ENCODE measurements at places on chromosomes 5 and 9. TPM values are rescaled to one million over a fixed set of nuclear protein-coding genes. Genes with fewer than 3 reads are reported as not detected.
A peak's percentile ranks its signal among the peaks of the same experiment; 100 is the strongest.

GRCh38 chr9:112884101-112884500 lies 6.6 kb downstream of the SLC46A2 start:
- H3K27me3 ChIP-seq = no peaks in the 10 kb centered on the region
- H3K4me3 ChIP-seq = no peak overlapping the region
- no peaks in the 10 kb centered on the region for H3K36me3 ChIP-seq
- no peak overlapping the region for H3K27ac ChIP-seq
- no peaks in the 10 kb centered on the region for H3K4me1 ChIP-seq
- DNase-seq = no peak

DNA sequence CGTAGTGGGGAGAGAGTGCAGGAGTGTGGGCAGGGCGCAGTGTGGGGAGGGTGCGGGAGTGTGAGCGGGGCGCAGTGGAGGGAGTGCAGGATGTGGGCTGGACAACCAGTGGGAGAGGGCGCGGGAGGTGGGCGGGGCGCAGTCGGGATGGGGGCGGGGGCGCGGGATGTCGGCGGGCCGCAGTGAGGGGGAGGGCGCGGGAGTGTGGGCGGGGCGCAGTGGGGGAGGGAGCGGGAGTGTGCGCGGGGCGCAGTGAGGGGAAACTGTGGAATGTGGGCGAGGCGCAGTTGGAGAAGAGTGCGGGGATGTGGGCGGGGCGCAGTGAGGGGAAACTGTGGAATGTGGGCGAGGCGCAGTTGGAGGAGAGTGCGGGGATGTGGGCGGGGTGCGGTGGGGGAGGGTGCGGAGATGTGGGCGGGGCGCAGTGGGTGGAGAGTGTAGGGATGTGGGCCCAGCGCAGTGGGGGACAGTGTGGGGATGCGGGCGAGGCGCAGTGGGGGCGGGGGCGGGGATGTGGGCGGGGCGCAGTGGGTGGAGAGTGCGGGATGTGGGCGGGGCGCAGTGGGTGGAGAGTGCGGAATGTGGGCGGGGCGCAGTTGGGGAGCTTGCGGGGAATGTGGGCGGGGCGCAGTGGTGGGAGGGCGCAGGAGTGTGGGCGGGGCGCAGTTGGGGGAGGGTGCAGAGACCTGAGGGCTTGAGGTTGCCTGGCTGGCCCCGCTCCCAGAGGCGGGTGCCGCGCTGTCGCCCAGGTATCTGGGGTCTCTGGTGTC lies at the start of gene NXNL2:
TSS of gene NXNL2 (plus strand) at position 723 of the 770 bp plus-strand sequence. CDS start 257 bp downstream, outside the sequence.
- peak within 1 kb of the TSS; percentile 57 for H3K4me3 ChIP-seq
- H3K27me3 ChIP-seq = no peaks in the 10 kb centered on the region
- peak within 1 kb of the TSS; percentile 72 for H3K27ac ChIP-seq
- peak; percentile 12 for DNase-seq
- H3K4me1 ChIP-seq = peaks cover 44% of the 10 kb centered on the region
- peaks cover 6% of the 10 kb centered on the region for H3K36me3 ChIP-seq

GRCh38 chr9:108473209-108474112 lies 382.3 kb downstream of the ACTL7B start:
- peak overlapping the region; percentile 80 for H3K27ac ChIP-seq
- peak; percentile 51 for DNase-seq
- H3K4me1 ChIP-seq = peaks cover 63% of the 10 kb centered on the region
- H3K4me3 ChIP-seq = no peak overlapping the region

- H3K36me3 ChIP-seq = no peaks in the 10 kb centered on the region
- H3K27ac ChIP-seq = no peak overlapping the region
- DNase-seq = no peak
- H3K27me3 ChIP-seq = no peaks in the 10 kb centered on the region
- H3K4me3 ChIP-seq = no peak overlapping the region
- H3K4me1 ChIP-seq = no peaks in the 10 kb centered on the region
Measured at GRCh38 chr5:102603670-102604069, 104.9 kb upstream of the SLCO6A1 start.

GRCh38 chr5:2105141-2105540 lies 222.4 kb upstream of the IRX4 start:
- no peak overlapping the region for H3K4me3 ChIP-seq
- DNase-seq = no peak
- H3K27me3 ChIP-seq = no peaks in the 10 kb centered on the region
- no peak overlapping the region for H3K27ac ChIP-seq
- no peaks in the 10 kb centered on the region for H3K36me3 ChIP-seq

GRCh38 chr5:20446121-20446520 lies 458.1 kb upstream of the CDH18 start:
- H3K27ac ChIP-seq = no peak overlapping the region
- no peaks in the 10 kb centered on the region for H3K4me1 ChIP-seq
- no peaks in the 10 kb centered on the region for H3K27me3 ChIP-seq

SNCAIP gene
- not detected for total RNA-seq

ZNF608 gene
- 17.2 TPM for total RNA-seq

CTNNAL1 gene
- 171 TPM for total RNA-seq

Measured in SJSA1 (cell line).